ENCODE measurements at places on chromosomes 11 and 22.

DNA sequence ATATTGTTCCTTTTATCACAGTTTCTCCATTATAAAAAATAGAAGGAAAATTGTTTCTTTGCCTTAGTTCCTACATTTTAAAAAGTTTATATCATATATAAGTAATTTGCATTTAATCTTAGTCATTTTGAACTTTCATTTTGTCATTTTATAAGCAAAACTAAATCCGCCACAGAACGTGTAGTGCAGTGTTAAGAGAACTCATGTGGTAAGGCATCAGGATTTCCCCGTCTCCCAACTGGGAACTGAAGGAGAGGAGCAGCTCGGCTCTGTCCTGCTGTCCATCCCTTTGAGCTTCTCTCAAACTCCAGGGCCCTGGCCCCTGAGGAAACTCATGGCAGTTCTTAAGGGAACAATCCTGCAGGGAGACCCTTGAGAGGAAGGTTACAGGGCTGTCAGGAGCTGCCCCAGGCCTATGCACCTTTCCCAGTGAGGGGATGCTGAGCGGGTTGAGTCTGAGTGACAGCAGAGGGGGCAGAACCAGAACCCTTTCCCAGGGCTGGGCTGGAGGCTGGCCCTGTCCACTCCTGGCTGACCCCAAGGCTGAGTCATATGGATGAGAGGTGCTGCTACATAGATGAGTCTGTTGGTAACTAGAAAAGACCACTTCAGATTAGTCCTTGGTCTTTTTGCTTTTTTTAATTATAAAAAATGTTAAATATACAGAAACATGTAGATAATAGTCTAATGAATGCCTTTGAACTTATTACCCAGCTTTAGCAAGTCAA, 333.1 kb downstream of the TBC1D22A start:
- DNase-seq = peak; percentile 29

DNA sequence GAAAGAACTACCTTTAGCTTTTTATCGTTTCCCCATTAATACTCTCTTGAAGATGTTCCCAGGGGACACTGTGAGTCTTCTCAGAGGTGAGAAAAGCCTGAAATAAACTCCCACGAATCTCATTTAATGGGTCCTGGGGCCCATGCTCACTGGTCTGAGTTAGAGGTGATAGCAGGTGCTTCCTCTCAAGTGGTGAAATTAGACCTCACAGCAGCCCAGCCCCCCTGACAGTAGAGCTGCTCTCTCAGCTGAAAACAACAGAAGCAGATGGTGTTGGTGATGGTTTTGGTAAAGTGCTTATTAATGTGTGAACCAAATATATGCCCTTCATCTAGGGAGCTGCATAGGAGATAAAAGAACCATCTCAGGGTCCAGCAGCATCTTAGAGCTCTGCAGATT, 76.8 kb upstream of the VPREB1 start:
- DNase-seq = no peak

GRCh38 chr11:13784855-13785254, 116.4 kb downstream of the FAR1 start:
- DNase-seq = no peak

GRCh38 chr11:35163702-35164496, 24.9 kb downstream of the CD44 start:
- no peak for DNase-seq
